ENCODE measurements at places on chromosomes 16 and 17.

DNA sequence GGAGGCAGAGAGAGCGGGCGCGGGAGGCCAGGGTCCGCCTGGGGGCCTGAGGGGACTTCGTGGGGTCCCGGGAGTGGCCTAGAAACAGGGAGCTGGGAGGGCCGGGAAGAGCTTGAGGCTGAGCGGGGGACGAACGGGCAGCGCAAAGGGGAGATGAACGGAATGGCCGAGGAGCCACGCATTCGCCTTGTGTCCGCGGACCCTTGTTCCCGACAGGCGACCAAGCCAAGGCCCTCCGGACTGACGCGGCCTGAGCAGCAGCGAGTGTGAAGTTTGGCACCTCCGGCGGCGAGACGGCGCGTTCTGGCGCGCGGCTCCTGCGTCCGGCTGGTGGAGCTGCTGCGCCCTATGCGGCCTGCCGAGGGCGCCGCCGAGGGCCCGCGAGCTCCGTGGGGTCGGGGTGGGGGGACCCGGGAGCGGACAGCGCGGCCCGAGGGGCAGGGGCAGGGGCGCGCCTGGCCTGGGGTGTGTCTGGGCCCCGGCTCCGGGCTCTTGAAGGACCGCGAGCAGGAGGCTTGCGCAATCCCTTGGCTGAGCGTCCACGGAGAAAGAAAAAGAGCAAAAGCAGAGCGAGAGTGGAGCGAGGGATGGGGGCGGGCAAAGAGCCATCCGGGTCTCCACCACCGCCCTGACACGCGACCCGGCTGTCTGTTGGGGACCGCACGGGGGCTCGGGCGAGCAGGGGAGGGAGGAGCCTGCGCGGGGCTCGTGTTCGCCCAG lies 1.2 kb upstream of the CBX4 start:
- no peak for DNase-seq

DNA sequence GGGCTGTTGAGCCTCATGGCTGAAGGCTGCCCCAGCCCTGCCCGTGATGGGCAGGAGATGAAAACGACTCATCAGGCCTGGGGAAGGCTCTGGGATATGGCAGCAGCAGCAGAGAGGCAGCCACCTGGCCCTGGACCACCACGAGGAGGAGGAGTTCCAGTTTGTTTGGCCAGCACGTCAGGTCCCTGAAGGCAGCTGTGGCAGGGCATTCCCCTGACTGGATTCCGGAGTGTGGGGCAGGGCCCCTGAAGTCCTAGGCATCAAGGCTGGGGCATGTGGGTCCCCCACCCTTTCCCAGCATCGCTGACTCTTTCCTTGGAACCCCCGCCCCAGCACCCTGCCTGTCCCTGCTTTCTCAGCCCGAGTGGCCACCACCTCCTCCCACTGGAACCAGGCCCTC lies 197.4 kb downstream of the ZNF423 start:
- no peak for DNase-seq

DNA sequence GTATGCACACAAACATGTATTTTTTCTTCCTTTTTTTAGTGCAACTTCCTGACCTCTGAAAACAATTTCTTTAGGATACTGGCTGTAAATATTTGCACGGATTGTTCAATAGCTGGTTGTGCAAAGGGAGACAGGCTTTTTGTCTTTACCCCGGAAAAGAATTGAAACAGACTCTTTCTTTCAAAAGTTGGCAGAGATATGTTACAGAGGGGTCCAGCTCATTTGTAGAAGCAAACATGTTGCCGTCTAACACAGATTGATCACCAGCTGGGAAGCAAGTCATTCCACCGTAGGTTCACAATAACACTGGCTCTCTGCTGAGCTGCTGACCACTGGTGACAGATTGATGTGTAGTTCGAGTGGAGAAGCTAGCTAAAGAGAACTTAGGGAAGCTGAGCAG lies 130.9 kb downstream of the STX8 start:
- no peak for DNase-seq

DNA sequence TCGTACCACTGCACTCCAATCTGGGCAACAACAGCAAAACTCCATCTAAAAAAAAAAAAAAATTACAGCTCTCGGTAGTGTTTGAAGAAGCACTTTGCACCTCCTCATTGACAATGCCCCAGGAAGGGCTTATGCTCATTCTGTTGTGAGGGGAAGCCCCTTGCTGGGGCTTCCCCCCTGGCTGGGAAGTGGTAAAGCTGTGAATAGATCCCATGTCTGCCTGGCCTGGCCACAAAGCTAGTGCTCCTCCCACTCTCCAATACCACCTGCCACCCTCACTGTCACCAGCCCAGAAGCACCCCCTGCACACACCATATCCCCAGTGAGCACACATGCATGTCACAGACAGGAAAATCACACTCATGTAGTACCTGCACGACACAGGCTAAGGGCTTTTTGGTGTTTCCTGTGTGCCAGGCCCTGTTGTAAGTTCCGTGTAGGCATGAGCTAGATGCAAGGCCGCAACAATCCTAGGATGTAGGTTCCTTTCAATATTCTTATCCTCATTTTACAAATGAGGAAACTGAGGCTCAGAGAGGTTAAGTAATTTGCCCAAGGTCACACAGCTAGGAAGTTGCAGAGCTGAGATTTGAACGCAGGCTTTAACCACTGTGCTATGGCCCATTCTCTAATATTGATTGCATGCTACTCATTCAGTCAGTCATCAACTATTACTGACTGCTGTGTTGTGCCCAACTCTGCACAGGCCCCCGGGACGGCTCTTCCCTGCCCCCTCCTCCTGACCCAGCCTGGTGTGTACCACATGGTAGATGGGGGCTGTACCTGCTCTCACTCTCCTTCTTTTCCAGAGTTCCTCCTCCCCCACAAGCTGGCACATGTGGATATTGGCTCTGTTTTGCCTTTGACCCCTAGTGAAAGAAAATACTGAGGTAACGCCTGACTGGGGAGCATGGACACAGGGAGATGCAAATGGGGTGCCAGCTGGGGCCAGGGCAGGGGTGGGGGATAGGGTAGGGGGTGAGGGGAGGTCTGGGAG lies 11.9 kb upstream of the COL1A1 start:
- no peak for DNase-seq

- DNase-seq = no peak
Measured at GRCh38 chr16:71421911-71422310, 19.9 kb downstream of the TLE7 start.

GRCh38 chr16:67173808-67174705 lies 3.7 kb downstream of the NOL3 start:
- DNase-seq = peak; percentile 65

DNA sequence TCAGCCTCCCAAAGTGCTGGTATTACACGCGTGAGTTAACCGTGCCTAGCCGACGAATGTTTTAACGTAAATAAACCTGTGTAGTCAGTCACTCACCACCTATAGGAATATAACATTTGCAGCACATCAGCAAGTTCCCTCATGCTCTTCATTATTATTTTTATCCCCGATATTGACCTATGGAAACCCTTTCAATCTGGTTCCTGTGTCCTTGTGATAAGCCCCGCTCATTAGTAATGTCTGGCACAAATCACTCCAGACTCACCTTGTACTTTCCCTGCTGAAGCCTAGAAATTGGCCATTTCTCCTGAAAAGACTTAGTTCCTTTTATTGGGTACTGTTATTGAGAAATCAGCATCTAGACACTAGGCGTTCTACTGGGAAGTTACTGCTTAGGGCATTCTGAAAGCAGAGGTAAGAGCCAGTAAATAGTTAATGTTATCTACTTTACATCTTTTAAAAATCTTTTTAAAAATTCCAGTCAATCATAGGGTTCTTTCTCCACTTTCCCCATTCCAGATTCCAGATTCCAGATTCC lies 1.5 kb upstream of the PHKG2 start:
- no peak for DNase-seq

GRCh38 chr16:74169687-74170376 lies 126.8 kb upstream of the PSMD7 start:
- no peak for DNase-seq

DNA sequence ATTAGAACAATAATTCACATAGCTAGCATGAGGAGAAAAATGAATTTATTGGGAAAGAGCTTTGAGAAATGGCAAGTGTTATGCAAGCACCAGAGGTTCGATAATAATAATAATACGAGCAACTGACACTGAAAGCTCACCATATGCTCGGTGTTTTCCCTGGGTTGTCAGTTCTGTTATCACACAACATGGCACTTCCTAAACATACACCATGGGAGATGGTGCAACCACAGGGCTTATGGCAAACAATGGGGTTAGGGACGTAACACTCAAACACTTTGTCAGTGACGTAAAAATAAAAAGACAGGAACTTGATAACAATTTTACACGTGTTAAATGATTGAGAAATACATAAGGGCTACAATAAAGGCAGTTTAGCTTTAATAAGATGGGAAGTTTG lies 23.7 kb downstream of the OR1D5 start:
- DNase-seq = no peak

DNA sequence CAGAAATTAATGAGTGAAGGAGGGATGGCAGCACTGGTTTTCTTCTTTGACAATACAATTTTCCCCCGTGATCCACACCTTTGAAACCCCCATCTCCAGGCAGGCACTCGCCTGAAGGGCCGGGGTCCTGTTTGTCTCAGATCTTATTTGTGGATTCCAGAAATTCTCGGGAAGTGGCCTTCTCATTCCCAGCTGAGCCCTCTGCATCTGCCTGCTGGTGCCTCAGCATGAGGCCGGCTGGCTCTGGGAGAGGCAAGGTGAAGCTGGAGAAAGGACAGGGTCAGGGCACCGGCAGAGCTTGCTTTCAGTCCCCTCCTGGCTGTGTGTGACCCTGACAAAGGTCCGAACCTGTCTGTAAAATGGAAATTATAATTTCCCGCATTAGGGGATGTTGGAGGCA lies 35.8 kb upstream of the C1QL1 start:
- no peak for DNase-seq

GRCh38 chr16:11218604-11218962 lies 37.4 kb downstream of the SOCS1 start:
- no peak for DNase-seq

DNA sequence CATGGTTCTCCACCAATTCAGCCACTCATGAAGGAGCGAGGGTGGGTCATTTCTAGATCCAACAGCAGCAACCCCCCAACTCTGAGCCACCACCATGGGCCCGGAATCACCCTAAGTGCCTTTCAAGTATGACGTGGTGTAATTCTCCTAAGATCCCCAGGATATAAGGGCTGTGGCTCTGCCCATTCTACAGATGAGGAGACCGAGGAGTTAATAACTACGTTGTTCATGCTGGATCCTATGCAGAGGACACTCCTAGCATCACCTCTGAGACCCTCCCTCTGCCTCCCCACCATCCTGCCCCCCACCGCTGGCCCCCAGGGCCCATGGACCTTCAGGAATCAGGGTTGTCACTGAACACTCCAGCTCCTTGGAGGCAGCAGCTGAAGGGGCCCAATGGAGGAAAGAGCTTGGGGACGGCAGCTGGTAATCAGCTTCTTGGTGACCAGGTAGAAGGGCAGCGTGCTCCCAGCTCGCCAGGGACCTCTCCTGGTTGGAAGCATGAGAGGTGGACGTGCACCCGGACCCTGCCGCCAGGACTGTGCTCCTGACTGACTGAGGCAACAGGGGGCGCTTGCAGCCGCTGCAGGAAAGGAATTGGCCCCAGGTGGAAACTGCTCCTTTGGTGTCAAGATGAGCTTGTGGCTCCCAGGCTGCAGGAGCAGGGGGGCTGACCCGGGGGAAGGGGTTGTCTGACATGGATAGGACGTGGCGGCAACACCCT lies 28.2 kb upstream of the CACNG1 start:
- DNase-seq = no peak

DNA sequence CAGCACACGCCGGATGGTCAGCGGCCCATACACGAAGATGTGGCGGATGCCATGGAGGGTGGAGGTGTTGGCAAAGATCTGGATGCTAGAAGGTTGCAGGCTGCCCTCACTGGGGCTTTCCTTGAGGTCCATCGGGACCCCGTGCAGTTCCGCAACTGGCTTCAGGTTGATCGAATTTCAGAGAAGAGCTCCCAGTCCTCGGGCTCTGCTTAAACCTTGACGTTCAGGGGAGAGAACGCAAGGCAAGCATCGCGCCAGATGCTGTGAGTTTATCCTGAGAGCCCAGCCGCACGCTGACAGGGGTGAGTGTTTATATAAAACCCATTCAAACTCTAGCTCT lies 98.7 kb upstream of the CCL2 start:
- DNase-seq = no peak

DNA sequence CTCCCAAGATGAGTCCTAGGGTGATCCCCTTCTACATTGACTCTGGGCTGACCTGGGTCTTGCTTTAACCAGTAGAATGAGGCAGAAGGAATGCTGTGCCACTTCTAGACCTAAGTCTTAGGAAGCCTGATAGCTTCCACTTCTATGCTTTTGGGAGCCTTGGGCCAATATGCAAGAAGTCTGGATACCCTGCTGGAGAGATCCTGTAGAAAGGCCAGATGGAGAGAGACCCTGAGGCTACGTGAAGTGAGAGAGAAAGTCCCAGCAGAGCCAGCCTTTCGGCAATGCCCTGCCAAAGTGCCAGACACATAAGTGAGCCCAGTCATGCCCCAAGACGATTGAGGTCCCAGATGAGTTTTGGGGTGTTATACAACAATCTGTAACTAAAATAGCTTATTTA lies 1.7 kb downstream of the KRT222 start:
- no peak for DNase-seq

- no peak for DNase-seq
Measured at GRCh38 chr17:80070375-80071115, 30.8 kb upstream of the GAA start.

DNA sequence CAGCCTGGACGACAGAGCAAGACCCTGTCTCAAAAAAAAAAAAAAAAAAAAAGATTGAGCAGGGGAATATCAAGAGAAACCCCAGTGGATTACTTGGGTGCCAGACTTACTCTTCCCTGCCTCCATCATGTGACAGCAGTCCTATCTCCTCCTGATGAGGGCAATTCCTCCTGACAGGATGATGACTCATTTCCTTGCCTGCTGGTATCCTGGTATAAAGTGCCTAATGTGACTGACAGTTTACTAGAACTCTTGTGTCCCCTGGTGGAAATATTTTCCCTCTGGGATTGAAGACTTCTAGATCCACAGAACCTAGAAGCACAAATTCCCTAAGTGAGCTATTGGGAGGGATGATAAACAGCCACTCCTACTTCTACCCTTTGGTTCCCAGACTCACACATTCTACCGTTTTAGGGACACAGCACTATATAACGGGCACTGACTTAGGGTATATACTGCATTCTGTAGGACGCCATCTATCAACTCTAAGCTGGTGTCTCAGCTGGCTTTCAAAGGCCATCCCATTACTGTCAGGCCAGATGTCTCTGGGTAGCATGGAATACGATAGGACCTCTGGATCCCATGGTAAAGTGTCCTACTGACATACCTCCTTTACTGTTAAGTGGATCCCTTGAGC lies 114.6 kb upstream of the MED13 start:
- DNase-seq = no peak

- no peak for DNase-seq
Measured at GRCh38 chr17:36485805-36486203, 677 bp upstream of the ZNHIT3 start.

DNA sequence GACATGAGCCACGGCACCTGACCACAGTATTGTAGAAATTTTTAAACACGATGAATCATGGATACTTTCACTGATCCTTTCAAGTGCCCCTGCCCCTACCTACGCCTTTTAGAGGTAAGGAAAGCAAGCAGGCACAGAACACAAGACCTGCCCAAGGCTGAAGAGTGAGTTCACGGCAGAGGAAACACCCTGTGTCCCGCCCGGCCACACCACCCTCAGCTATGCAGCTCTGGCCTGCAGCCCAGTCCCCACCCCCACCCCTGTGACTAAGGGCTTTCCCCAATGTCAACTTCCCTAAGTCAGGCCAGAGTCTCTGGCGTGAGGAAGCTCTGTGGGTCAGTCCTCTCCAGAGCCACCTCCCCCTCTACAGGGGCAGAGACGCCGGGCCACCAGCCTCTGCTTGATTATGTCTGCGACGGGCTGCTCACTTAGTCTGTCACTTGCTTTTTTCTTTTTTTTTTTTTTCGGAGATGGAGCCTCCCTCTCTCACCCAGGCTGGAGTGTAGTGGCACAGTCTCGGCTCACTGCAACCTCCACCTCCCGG lies 8.4 kb downstream of the SLC16A5 start:
- DNase-seq = no peak
